NCI-H510A treated with DMSO at 0.1 percent for 48 hours (cell line): ENCODE measurements at places on chromosomes 6 and 20.

- no peak for DNase-seq
These were observed 602.5 kb upstream of the CDH4 start for GRCh38 chr20:60649541-60649940.

DNA sequence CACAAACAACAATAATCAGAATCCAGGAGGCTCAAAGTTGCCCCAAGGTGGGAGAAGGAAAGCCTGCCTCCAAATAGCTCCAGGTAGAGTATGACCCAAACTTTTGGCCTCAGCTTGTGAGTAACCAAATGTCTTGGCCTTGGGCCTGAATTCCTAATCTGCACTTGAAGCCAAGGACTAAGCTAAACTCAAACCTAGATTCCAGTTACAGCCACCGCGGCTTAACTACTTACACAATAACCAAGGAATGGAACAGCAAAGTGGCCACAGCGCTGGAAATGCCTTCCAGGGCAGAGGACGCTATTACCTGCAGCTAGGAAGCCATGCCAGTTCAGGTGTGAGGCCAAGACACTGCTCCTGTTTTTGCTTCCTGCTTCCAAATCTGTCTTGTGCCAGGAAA is 4.6 kb downstream of the NINL start:
- DNase-seq, result no peak

DNA sequence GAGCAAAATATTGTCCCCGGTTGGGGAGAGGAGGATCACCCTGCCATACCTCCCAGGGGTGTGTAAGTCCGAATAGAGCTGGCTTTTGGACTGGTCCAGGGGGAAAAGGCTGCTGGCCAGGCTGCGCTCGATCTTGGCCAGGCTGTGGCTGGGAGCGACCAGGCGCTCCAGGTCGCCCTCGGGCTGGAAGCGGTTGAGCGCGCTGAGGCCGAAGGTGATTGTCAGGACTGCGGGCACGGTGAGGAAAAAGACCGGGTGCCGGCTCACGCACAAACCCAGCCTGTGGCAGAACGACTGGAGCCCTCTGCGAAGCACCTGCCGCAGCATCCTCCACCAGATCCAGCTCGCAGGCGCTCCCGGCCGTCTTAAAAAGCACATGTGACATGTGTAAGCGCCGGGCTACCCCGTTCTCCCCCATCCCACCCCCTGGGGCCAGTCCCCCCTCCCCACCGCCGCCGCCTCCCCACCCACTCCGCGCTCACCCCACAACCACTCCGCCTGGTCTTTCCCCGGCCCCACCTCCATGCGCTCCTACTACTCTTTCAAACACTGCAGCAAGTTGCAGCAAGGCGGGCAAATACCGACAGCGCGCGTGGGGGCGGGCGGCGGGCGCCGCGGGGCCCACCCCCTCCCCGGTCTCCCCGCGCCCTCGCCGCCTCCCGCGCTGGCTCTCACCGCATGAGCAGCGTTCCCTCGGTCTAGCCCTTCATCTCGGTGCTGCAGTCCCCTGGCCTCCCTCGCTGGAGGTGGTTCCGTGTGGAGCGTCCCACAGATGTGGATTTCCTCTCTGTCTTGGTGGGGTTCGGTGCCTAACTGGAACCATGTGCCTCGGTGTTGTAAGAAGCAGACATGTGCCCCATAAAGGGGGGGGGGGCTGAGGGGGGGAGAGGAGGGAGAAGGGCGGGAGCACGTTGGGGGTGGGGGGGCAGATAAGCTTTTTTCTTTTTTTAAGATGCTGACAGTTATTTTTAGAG is 42.4 kb downstream of the PTCHD4 start:
- DNase-seq, result peak; percentile 60

DNA sequence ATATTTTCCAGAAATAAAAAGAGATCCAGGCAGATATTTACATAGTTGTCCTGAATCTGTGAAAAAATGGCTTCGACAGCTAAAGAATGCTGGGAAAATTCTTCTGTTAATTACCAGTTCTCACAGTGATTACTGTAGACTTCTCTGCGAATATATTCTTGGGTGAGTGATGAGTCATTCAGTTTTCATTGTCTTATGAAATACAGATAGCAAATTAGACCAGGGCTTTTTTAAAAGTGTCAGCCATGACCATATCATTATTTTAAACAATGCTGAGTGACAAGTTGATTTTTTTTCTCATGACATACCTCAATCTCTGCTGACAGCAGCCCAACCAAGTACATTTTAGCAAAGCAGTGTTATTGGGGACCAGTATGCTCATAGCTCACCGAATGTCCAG is 32.8 kb downstream of the TSPYL4 start:
- DNase-seq, result no peak

GRCh38 chr20:38196076-38196475 is 31.0 kb upstream of the TGM2 start:
- DNase-seq, result no peak

- peak; percentile 26 for DNase-seq
These were observed 57.9 kb upstream of the MANEA start for GRCh38 chr6:95519228-95520037.

GRCh38 chr6:72626126-72626525 is 4.3 kb downstream of the KCNQ5 start:
- no peak for DNase-seq

GRCh38 chr20:20733943-20734342 is 21.5 kb upstream of the RALGAPA2 start:
- no peak for DNase-seq

GRCh38 chr6:12800120-12800519 is 83.6 kb downstream of the PHACTR1 start:
- no peak for DNase-seq

DNA sequence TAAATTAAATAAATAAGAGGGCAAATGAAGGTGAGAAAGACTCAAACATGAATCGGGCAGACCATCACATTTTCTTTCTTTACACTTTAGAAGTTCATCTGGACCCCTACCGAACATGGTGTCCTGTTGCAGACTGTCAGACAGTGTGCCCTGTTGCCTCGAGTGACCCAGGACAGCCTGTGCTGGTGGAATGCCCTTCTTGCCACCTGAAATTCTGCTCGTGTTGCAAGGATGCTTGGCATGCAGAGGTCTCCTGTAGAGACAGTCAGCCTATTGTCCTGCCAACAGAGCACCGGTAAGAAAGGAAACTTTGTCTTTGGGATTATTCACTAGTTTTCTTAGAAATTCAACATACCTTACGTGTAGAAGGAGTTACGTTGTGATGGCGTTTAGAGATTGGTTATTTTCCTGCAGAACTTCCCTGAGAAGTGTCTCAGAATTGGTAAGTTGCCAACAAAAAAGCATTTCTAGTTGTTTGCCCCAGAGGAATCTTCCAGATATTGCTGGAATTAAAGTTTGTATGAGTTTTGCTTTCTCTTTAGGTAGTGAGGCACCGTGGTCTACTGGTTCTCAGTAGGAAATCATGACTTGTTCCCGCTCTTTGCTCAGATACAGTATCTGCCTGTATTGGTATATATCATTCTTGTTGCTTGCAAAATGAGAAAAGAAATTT is 70.1 kb downstream of the RNF144B start:
- DNase-seq, result no peak

GRCh38 chr20:57605045-57605444 is 15.2 kb downstream of the ZBP1 start:
- DNase-seq, result no peak
